ENCODE measurements at places on chromosomes 16 and 17.

GRCh38 chr17:72967977-72968585, 124.4 kb downstream of the SLC39A11 start:
- DNase-seq: no peak

DNA sequence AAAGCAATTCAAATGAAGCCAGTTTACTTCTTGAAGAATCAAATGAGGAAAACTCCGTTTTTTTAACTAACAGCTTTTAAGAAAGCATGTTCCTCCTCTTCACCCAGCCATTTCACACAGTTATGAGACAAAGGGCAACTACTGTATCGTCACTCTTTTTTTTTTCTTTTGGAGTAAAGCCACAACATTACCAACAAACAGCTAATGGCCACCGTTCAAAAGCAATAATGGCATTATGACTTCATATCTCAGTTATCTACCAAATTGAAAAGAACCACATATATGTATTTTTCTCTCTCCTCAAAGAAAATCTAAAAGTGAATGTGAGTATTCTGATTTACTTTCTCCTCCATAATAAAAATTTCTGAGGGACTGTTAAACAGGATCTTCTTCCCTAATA, 14.5 kb downstream of the GRB2 start:
- no peak for DNase-seq

- DNase-seq: no peak
Observed at GRCh38 chr16:28596840-28597691, at the start of gene SULT1A2. Gene SULT1A2 (minus strand): TSS chr16:28597050. CDS start chr16:28595930, 1,120 bp downstream.

GRCh38 chr17:14756479-14756878, 455.6 kb downstream of the HS3ST3B1 start:
- DNase-seq: no peak

- no peak for DNase-seq
Observed at GRCh38 chr16:661184-661821, 6.6 kb upstream of the RHOT2 start.

DNA sequence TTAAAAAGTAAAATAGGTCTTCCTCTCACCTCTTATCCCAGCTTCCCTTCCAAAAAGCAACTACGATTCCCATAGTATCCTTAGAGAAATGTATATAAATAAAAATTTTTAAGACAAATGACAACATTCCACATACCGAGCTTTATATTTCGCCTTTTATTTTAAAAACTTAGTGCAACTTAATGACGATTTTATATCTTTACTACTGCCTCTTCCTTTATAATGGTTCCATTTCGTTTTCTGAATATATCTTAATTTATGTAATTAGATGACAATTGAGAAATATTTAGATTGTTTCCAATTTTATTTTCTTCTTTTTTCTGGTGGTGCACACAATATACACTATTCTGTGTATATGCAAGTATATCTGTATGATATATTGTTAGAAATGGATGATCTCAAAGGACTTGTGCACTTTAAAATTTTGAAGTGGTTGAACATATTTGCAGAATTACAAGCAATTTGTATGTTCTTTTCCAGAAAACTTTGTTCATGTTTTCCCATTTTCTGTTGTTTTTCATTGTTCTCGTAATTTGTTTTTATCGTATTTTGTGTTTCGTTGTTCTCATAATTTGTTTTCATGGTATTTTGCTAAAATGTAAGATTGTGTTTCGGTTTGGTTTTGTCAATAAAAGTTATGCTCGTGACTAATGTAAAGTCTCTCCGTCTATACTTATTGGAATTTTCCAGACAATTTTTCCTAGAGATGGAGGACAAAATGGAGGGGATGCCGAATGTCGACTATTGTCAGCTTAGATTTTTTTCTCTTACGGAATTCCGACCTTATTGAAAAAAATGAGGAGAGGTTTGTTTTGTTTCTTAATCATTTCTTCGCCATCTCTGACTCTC, 20.4 kb upstream of the HOXB13 start:
- DNase-seq: no peak
